ENCODE measurements at places on chromosomes 7 and 10. TPM values are rescaled to one million over a fixed set of nuclear protein-coding genes. Genes with fewer than 3 reads are reported as not detected.

- no peak for DNase-seq
These were observed 406 bp downstream of the CBLL1 start for GRCh38 chr7:107744345-107744750.

- DNase-seq, result no peak
These were observed 167.6 kb downstream of the GRID1 start for GRCh38 chr10:86199041-86199440.

GRCh38 chr10:36491926-36492325 is 633.5 kb upstream of the ANKRD30A start:
- DNase-seq, result no peak

GRCh38 chr7:107045980-107046379 is 1.5 kb downstream of the PRKAR2B start:
- DNase-seq, result no peak

DNA sequence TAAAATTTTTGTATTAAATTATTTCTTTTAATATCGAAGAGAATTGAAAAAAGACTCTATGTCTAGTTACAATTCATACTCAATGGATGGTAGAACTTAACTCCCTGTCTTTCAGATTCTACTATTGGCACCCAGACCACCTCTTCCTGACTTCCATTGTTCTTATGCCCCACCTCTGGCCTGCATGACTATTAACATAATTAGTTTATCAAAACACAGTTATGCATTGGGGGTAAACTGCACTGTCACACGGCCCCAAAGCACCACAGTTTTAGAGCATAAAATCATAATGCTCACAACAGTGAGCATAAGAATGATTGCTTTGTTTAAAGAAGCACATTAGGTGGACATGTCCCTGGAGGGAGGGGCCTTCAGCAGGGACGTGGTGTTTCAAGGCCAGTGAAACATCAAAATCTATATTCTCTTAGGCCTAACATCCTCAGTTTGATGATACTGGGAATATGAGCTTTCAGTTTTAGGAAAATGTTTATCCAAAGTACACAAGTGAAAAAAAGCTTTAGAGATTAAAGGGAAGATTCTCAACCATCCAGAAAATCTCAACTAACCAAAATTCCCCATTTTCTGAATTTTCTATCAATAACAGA is 79.8 kb downstream of the NRP1 start:
- no peak for DNase-seq

GRCh38 chr10:52568309-52568708 is 204.3 kb downstream of the MBL2 start:
- no peak for DNase-seq

DNA sequence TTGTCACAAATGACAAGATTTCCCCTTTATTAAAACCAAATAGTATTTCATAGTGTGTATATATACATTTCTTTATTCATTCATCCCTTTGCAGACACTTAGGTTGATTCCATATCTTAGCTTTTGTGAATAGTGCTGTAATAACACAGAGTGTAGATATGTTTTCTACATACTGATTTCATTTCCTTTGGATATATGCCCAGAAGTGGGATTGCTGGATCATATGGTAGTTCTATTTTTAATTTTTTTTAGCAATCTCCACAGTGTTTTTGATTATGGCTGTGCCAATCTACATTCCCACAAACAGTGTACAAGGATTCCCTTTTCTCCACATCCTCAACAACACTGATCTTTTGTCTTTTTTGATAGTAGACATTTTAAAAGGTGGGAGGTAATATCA is 46.4 kb downstream of the CSTF2T start:
- DNase-seq, result no peak

GRCh38 chr7:4079366-4079765 is 602.7 kb upstream of the FOXK1 start:
- DNase-seq, result no peak

GRCh38 chr10:4359003-4359402 is 467.0 kb upstream of the AKR1E2 start:
- peak; percentile 13 for DNase-seq

RGS10 gene
- 34.9 TPM for total RNA-seq

TEX47 gene
- total RNA-seq, result 0.40 TPM

SPDYE11 gene
- total RNA-seq, result not detected

Measured in thyroid gland (tissue), 4 donors.